ENCODE measurements at places on chromosomes 12 and 14.

GRCh38 chr12:130929363-130929762 lies 24.3 kb upstream of the ADGRD1 start:
- no peak for DNase-seq

DNA sequence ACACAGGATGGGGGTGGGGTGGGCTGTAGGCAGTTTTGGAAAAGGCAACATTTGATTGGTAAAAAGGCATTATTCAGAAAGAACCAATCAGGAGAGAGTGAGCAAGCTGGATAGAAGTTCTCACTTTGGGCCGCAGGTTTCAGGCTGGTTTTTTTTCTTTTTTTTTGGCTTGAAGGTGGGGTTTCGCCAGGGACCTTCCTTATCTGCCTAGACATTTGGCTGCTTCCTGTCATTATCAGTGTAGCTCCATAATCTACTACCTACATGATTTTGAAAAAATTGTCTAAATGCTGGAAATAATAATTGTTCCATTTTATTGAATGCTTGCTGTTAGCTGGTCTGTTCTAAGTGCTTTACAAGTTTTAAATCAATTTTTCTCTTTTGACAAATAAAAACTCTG lies 649.0 kb downstream of the TMTC2 start:
- DNase-seq: no peak

GRCh38 chr14:101704140-101704539 lies 57.4 kb upstream of the PPP2R5C start:
- no peak for DNase-seq

DNA sequence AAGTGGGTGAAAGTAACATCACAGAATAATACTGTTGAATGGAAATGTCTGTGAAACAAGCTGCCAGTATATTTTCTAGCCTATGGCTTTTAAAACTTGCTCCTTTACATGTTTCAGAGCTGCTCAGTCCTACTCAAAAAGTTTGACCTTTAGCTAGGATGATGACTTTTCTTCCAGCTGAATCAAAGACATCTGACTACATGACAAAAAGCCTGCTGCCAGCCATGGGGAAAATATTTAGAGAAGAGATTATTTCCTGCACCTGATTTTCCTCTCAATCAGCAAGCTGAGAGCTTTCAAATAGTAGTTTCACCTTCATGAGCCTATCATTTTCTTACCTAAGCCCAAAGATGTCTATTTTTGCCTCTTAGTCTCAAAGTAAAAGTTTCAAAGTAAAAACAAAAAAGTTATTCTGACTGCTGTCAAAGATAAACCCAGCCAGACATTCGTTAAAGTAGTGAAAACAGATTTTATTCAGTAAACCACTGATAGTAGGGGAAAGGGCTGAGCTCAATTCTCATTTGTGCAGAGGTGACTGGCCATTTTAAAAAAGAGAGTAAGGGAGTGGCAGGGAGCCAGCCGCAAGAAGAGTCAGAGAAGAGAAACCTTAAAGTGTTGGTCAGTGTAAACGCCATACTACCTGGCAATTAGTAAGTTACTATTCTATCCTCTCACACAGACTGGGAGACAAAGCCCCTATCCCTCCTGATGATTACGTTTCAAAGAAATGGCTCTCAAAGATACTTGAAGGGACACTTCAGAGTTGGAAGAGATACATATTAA lies 2.2 kb downstream of the ATP6V1D start:
- no peak for DNase-seq

GRCh38 chr12:108378926-108379325 lies 39.8 kb upstream of the CMKLR1 start:
- DNase-seq: no peak

DNA sequence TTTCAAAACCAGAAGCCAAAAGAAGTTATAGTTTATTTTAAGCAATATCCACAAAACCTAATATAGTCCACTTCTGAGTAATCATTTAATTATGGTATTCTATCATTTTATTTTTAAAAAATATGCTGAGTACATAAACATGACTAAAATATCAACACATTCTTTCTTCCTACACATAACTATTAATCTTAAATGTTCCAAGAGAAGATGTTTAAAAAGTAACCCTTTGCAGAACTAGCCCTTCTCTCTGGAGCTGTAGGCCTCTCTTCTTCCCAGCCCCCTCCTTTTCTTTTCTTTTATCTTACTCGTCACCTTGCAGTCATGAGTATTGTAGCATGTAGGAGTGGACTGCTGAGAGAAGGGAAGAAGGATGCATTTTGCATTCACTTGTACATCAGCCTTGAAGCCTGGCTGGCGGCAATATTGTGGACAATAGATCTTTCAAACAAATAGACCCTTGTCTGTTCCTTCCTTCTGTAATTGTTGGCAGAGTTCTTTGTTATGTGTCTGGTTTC lies 941.9 kb downstream of the NRXN3 start:
- no peak for DNase-seq

GRCh38 chr12:67692966-67693365 lies 44.4 kb downstream of the DYRK2 start:
- DNase-seq: no peak

DNA sequence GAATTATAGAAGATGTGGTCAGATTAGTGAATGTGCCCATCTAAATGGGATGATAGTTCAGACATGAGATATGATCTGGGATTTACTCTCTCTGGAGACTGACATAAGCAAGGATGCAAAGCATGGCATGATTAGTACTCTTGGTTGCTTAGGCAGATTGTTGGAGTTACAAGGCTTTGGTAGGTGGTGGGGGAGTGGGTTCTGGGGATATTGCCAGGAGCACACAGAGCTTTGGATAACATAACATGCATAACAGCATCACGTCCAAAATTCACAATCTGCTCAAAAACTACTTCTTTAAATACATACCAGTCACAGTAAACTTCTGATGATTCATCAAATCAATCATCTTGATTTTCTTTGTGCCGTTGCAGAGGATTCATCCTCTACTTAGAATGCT lies 287.4 kb downstream of the ACSS3 start:
- no peak for DNase-seq

GRCh38 chr12:111753144-111753881 lies 13.4 kb upstream of the ALDH2 start:
- no peak for DNase-seq

DNA sequence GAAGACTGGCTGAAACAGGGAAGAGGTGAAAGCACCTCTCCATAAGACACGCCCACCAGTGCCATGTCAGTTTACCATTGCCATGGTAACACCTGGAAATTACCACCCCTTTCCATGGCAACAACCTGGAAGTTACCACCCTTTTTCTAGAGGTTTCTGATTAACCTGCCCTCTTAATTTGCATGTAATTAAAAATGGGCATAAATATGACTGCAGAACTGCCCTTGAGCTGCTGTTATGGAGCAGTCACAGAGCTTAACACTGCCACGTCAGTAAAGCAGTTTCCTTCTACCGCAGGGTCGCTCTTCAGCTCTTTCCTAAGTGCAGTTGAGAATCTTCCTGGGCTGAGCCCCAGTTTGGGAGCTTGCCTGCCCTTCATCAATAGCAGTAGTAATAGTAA lies 55.2 kb downstream of the RASSF3 start:
- DNase-seq: peak; percentile 42

DNA sequence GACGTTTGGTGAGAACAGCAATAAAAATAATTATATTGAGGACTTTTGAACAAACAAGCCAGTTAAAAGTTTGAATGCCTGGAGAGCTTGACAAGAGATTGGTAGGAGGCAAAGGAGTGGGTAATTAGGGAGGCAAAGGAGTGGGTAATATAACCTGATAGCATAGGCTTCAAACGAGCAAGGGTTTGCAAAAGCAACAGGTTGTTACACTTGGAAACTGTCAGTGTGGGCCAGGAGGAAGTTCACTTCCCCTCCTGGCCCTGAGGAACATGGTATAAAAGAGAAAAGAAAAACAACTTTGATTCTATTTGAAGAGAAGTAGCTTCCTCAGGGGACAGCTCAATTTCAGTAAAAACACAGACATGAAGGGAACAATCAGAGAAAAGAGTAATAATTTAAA lies 121.7 kb downstream of the CCER1 start:
- DNase-seq: no peak

- no peak for DNase-seq
Measured at GRCh38 chr12:26269562-26270284, 74.3 kb downstream of the SSPN start.

DNA sequence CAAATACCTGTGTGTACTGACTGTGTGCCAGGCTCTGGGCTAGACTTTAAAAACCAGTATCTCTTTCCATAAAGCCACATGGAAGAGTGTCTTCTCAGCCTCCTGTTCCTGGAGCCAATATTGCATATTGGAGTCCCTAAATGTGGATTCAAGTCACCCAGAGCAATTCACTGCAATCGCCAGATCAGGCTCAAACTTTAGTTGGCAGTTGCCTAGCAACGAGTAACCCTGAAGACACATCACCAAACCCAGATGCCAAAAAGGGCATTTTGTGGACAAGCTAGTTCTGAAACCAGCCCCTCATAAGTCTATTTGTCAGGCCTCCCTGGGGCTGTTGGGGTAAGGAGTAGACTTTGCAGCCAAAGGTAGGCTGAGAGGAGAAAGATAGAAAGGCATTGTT lies 13.7 kb downstream of the DPF3 start:
- no peak for DNase-seq

GRCh38 chr14:20143911-20144310 lies 5.3 kb downstream of the OR4N5 start:
- DNase-seq: no peak

DNA sequence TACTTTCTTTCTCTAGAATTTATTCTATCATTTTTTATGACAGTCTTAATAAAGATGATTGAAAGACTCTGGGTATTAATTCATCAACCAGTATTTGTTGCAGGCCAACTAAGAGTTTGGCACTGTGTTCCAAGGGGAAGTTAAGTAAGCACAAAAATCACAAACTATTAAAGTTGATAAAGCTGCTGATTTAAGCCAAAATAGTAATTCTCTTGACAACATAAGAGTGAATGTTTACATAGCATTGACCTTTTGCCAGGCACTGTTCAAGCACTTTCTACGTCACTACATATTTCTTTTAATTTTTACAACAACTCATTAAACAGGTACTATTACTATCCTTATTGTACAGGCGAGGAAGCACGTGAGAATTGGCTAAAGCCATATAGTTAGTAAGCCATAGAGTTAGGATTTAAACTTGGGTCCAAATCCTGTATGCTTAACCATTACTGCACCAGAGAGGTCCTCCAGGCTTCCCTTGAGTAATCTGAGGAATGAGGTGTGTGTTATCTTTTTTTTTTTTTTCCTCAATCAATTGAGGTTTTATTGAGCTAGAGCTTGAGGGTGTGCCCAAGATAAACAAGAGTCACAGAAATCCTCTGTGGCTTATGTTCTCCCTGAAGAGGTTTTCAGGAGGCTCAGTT lies 1009.6 kb downstream of the DIO2 start:
- no peak for DNase-seq

DNA sequence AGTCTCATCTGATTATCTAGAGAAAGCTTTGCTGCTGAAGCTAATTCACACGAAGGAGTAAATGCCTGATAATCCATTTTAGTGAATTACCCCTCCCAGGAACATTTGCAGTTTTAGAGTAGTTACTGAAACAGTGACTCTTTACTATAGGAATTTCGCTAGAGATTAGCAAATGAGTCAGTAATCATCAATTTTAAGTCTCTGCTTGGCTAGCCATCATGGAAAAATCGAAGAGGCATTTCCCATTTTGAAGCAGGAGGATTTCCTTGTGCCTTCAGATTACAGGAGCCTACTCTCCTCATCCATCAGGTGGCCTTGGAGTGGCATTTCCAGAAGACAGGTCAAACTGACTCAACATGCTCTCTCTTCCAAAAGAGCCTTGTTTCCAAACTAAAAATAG lies 154.5 kb downstream of the EGLN3 start:
- no peak for DNase-seq

DNA sequence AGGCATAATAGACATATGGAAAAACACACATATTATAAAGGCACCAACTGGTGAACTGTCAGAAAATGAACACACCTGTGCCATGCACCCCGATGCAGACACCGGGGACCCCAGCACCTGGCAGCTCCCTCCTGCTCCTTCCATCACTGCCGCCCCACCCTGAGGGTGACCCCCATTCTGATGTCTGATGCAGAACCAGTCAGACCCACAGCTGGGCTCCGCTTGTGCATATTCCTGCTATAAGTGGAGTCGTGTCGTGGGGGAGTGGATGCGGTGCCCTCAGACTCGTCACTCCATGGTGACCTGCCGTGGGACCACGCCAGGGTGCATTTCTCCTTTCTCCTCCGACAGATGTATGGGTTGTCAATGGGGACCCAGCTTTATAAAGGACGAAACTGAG lies 45.7 kb upstream of the MEG3 start:
- DNase-seq: no peak

- no peak for DNase-seq
Measured at GRCh38 chr14:33655421-33655820, 295.5 kb downstream of the EGLN3 start.

DNA sequence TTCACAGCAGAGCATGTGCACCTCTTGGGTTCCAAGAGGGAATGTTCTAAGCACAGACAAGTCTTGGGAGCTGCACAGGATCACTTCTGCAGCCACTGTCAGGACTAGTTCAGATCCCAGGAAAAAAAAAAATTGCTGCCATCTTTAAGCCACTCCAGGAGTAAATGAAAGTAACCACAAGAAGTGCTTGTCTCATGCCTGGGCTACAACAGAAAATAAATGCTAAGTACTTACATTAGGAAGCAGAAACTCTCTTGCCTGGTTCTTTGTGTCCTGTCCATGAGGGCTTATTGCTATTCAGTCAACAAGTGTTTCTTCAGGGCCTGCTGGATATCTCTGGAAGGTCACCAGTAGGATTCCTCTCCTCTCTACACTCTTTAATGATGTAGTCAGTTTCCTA lies 176.1 kb downstream of the KTN1 start:
- no peak for DNase-seq

- no peak for DNase-seq
Measured at GRCh38 chr12:74152370-74152769, 385.3 kb upstream of the ATXN7L3B start.

DNA sequence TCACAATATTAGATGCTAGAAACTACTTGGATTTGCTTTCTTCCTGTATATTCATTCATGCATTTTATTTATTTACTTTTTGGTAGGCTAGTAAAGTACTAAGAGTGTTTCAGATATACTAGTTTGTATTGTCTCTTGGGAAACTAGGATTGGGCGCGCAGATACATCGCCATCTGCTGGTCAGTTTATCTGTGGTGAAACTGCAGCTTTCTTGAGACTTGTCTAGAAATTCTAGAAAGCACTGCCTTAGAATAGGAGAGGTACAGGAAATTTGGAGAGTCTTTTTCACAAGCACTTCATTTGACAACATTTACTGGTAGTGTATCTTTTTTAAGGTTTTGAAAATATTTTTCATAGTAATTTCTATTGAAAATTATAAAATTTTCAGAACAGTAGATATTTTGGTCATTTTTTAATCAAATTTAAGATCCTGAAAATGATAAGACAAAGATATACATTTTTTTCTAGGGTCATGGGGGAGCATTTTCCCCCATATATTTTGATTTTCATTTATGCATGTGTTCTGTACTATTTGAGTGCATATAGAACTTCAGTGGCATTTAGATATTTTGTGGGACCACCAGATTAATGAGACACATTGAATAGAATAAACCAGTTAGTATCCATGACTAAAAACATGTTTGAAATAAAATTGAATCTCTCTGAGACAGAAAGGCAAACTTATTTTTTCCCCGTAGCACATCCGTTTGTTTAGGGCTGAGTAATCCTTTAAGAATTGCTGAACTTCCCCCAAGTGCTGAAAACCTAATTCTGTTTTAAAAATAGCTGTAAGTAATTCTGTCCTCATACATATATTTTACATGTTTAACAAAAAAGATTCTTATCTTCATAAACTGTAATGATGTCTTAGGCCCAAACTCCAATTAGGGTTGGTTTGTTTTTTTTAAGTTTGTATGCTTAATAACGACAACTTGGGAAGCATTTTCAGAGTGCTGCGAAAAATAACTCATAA lies 44.5 kb downstream of the SLC38A6 start:
- peak; percentile 56 for DNase-seq

Measured in activated CD4-positive, alpha-beta T cell treated with anti-CD3 and anti-CD28 coated beads for 4 hours (primary cell).